IPS-NIHi11 (cell line): ENCODE measurements at places on chromosomes 3 and 15.

- no peak for DNase-seq
Observed at GRCh38 chr3:137205394-137206045, 247.7 kb downstream of the IL20RB start.

GRCh38 chr3:156919818-156920217 is 93.7 kb downstream of the LEKR1 start:
- DNase-seq, result no peak

GRCh38 chr15:85755942-85756341 is 38.8 kb downstream of the KLHL25 start:
- DNase-seq, result no peak

DNA sequence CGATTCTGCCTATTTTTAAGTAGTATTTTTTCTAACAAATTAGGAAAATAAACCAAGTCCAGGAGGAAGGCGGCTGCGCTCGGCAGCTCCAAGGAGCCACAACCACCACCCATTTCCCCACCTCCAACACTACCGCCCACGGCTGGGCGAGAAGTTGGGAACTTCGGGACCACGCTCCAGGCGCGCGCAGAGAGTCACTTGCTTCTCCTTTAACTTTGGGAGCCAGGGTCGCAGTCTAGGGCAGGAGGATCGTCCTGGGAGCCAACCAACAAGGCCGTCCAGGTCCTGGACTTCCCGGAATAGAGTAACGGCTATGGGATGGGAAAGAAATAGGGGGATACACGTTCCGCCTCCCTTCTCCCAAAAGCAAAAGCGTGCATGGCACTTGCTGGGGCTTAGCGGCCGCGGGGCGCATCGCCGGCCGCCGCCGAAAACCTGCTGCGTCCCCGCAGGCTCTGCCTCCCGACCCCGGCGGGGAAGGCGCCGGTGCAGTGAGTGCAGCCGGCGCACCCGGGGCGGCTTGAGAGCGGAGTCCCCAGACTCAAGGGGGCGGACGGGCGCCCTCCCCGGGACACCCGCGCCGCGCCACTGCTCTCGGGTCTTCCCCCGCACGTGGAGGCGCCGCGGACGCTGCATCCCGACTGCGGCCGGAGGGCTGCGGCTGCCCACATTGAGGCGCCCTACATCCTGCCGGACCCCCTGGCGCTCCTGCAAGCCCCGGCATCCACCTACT is 699 bp downstream of the MEGF11 start:
- DNase-seq, result peak; percentile 75

GRCh38 chr3:174775603-174776002 is 83.5 kb upstream of the NAALADL2 start:
- no peak for DNase-seq

DNA sequence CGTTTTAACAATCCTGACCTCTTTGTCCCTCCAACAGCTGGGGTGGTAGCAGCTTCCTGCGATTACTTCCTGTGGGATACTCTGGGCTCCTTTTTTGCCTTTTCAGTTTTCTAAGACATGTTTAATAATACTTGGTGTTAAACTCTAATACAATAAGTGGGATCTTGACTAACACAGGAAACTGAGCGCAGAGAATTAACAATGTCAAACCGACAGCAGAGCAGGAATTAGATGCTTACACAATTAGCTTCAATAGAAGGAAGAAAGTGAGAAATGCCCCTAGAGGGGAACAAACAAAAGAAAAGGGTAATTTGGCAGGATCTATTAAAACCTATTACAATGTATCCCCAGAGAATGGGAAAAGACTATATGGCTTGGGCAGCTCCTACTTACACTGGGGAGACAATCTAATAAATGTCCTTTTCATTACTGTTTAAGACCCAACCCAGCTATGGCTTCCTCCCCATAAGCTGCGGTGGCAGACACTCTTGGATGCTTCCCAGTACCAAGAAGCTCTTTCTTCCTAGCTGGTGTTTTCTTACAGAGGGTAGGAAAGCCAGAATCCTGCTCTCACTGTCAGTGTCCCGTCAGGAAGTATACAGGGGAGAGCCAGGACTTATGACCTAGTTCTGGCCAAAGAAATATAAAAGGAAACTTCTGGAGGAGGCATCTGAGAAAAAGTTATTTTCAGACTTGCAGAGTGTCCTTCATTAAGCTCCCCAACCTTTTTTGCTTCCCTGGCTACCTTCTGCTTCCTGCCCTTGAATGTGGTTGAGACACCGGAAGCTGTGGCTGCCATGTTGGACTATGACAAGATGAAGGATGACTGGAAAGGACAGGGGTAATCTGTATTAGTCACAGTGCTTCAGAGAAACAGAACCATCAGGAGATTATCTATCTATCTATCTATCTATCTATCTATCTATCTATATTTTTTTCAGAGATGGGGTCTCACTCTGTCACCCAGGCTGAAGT is 194.1 kb upstream of the KBTBD8 start:
- DNase-seq, result no peak

DNA sequence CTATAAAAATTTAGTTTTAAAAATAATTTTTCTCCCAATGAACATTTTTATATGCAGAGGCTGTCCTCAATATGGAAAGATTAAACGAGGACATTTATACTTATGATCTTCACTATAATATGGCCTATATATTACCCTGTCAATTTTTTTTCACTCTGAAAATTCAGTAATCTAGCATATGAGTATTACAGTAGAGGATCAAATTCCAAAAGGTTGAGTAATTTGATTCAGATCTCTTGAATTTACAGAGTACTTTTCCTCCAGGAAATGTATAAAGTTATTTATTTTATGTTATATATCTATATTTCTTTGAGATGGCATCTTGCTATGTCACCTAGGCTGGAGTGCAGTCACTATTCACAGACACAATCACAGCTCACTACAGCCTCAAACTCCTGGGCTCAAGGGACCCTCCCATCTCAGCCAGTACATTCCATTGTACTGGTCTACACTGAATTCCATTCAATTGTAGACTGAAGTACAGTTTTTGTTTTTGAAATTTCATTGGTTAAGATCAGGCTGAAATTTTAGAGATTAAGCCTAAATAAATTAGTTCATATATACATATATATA is 16.3 kb upstream of the TRPM7 start:
- DNase-seq, result no peak

DNA sequence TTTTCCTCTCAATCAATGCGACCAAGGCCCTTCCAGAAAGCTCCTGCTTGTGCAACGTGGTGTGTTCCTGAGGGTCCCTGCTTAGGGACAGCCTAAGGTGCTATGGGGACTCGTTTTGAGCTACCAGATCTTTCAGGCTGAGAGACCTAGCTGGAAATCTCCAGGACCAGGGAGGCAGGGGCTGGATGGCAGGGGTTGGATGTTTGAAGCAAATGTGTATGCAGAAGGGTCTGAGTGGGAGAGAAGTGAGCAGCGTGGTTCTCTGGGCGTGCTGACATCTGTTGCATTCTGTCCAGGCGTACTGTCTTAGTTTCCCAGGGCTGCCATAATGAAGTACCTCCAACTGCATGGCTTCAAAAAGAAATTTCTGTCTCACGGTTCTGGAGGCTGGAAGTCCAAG is 31.7 kb upstream of the SLCO2A1 start:
- DNase-seq, result no peak
